ENCODE measurements at places on chromosomes 12 and 14.
A peak's percentile ranks its signal among the peaks of the same experiment; 100 is the strongest.

DNA sequence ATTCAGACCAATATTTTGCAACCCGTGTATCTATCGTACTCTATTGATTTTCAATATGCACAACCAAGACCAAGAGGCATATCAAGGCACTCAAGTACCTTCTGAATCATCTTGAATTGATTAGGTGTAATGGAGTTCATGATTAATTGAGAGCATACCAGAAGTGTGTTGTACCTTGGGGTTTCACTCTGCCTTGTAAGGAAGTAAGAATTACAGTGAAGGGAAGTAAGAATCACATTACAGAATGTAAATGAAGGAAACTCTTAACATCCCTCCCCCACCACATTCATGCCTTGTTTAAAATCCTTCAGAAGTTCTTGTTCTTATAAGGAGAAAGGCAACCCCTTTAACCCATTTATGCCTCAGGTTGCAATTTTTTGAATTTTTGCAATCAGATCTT is 5.4 kb upstream of the MGAT4C start:
- DNase-seq: no peak

- no peak for DNase-seq
Measured at GRCh38 chr12:55008944-55009585, 10.7 kb upstream of the NEUROD4 start.

- DNase-seq: no peak
Measured at GRCh38 chr12:127101076-127101475, 1165.9 kb upstream of the TMEM132C start.

GRCh38 chr12:132169376-132169775 is 25.1 kb downstream of the NOC4L start:
- DNase-seq: no peak

- DNase-seq: no peak
Measured at GRCh38 chr12:70364695-70365397, 1.2 kb upstream of the KCNMB4 start.

DNA sequence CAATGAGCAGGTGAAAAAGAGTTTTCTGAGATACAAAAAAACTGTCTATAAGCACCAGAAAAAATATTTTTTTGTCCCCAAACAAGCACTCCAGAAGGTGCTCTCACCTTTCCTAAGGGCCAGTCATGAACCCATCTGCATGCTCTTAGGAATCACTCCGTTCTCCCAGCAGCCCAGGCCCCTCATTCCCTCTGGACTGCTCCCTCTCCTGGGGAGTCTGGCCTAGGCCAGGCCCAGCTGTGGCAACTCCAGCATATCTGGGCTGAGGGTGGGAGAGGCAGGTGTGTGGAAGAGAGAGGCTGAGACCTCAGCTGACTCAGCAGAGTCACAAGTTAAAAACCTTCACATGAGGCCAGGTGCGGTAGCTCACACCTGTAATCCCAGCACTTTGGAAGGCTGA is 54.6 kb downstream of the TRAFD1 start:
- no peak for DNase-seq

GRCh38 chr14:20332431-20332787 is 670 bp downstream of the CCNB1IP1 start:
- no peak for DNase-seq

DNA sequence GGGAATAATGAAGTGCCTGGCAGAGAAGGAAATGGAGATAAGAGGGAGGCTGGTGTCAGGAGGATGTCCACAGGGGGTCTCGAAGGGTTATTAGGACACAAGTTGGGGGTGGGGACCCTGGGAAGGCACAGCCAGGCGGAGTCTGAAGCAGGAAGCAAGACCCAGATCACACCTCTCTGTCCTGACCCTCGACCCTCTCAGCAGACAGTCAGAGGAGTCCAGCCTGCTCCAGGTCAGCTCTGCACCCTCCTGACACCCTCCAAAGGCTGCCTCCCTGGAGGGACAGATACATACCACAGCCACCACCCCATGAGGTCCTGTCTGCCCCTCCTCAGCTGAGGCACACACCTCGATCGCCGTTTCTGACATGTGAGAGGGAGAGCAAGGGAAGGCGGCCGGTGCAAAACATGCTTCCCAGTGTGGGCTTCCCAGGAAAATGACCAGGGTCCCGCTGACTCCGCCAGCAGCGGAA is 9.0 kb downstream of the BCL11B start:
- DNase-seq: peak; percentile 14

- DNase-seq: no peak
Measured at GRCh38 chr14:81594012-81594411, 60.4 kb upstream of the SEL1L start.

DNA sequence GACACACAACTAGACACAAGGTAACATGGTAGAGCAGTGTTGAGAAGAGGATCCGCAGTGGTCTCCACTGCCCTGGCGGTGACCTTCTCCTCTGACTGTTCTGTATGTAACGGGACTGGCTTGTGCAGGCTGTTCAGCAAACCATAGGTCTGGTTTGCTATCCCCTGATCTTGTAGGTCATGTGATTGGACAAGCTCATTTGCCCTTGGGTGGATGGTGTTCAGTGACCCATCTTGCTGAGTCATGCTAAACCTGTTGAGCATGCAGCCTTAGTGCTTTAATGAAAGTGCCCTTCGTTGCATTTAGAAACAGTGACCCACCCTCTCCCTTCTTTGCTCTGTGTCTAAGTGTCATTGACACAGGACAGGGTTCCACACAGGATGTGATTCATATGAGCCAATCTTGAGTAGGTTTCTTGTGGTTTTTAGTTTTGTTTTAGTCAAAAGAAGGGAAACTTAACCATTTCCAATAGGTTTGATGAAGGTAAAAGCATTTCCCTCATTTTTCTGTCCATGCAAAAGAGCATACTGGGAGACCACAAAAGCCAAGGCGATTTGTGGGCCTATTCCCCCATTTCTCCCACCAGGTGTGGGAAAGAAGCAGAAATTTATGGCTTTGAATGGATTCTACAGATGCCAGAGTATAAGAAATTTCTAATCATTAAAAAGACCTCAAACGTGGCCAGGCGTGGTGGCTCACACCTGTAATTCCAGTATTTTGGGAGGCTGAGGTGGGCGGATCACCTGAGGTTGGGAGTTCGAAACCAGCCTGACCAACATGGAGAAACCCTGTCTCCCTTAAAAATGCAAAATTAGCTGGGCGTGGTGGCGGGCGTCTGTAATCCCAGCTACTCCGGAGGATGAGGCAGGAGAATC is 32.6 kb upstream of the HIF1A start:
- DNase-seq: peak; percentile 46

- no peak for DNase-seq
Measured at GRCh38 chr12:124188561-124189405, 106.1 kb upstream of the RFLNA start.

- no peak for DNase-seq
Measured at GRCh38 chr12:124910561-124911478, 3.6 kb downstream of the UBC start.

GRCh38 chr14:21534576-21534975 is 8.4 kb upstream of the SALL2 start:
- no peak for DNase-seq

DNA sequence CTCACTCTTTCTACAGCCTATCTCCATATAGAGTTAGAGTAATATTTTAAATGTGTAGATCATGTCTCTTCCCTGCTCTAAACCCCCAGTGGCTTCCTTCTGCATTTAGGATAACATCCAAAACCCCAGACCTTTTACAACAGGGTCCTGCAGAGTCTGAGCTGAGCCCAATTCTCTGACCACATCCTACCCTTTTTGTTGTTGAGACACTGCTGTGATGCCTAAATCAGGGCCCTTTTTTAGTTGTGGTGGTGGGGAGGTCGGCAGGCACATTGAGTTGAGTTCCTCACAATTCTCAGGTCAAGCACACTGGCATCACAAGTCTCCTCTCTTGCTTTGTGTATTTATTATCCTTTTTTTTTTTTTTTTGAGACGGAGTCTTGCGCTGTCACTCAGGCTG is 1.8 kb upstream of the DDX47 start:
- DNase-seq: no peak

- no peak for DNase-seq
Measured at GRCh38 chr12:64395739-64396138, 5.2 kb upstream of the C12orf56 start.

- DNase-seq: no peak
Measured at GRCh38 chr12:50507474-50507838, 2.7 kb downstream of the DIP2B start.

GRCh38 chr14:31419967-31420318 is 407 bp downstream of the HEATR5A start:
- DNase-seq: peak; percentile 3

DNA sequence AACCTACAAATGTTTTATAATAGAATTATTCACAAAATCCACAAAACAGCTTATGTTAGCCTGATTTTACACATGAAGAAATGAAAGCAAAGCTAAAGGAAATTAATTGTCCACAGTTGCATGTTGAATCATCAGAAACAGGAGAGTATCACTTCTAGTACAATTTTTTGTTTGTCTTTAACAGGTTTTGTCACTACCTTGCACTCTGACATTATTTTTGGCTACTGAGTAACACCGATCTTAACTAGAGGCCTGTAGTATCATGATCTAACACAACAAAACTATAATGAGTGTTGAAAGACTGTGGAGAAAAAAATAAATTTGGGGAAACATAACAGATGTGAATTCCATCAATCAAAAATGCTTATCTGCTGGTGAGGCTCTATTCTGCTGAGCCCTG is 60.1 kb downstream of the TAOK3 start:
- DNase-seq: no peak

DNA sequence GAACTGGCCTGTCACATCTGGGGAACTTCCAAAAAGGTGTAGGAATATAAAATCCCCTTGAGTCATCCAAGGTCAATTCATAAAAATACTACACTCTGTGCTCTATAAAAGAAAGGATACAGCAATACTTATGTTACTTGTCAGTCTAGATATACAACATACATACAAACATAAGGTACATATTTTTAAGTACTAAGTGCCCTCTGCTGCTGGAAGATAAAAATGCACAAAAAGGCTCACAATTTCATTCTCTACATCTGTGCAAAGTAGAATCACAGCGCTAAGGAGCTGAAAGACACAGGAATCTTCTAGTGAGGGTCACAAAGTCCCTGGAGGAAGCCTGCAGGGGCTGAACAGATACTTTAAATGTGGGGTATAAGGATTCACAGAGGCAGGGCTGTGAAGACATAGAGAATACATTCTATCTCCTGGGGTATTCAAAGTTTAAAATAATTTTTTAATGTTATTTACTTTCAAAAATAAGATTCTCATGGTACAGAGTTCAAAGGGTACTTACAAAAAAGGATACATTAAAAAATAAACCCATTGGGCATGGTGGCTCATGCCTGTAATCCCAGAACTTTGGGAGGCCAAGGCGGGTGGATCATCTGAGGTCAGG is 10.2 kb upstream of the GOLGA5 start:
- peak; percentile 38 for DNase-seq

GRCh38 chr14:85122690-85123089 is 407.3 kb upstream of the FLRT2 start:
- no peak for DNase-seq

- no peak for DNase-seq
Measured at GRCh38 chr12:27511031-27511722, 12.8 kb upstream of the PPFIBP1 start.

DNA sequence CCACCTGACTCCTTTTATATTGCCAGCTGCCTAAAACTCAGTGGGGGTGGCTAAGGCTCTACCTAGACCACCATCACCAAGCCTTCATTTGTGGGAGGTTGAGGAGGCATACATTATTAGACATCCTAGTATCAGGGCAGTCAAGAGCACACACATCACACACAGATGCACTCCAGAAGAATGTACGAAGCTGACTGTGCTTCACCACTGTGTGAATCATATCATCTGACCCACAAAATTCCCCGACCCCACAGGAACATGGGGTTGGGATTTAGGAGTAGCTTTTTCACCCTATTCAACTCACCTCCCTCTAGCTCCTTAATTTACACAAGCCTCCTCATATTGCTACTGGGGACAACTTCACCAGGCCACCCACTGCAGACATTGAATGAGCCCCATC is 64.8 kb upstream of the BDKRB2 start:
- DNase-seq: no peak

- DNase-seq: no peak
Measured at GRCh38 chr14:100340423-100340813, 17.3 kb downstream of the SLC25A47 start.

- no peak for DNase-seq
Measured at GRCh38 chr14:53002576-53002975, 51.7 kb upstream of the FERMT2 start.

DNA sequence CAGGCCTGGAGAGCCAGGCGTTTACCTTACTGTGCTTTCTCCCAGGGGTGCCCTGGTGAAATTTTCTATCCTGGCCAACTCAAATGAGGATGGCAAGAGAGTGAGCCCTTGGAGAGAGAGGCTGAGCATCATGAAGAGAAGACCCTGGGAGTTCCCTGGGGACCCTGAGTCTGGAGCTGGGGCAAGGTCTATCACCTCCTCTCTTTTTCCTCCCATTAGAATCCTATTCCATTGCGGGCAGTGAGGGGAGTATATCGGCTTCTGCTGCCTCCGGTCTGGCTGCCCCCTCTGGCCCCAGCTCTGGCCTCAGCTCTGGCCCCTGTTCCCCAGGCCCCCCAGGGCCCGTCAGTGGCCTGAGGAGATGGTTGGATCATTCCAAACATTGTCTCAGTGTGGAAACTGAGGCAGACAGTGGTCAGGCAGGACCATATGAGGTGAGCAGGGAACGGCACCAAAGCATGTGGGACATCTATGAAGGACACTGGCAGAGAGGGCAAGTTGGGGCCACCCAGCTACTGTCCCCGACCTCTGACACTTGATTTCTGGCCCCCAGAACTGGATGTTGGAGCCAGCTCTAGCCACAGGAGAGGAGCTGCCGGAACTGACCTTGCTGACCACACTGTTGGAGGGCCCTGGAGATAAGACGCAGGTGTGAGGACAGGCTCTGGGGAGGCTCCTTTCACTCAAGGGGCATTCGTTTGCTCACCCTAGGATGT is 1.6 kb downstream of the ARHGEF25 start:
- no peak for DNase-seq

DNA sequence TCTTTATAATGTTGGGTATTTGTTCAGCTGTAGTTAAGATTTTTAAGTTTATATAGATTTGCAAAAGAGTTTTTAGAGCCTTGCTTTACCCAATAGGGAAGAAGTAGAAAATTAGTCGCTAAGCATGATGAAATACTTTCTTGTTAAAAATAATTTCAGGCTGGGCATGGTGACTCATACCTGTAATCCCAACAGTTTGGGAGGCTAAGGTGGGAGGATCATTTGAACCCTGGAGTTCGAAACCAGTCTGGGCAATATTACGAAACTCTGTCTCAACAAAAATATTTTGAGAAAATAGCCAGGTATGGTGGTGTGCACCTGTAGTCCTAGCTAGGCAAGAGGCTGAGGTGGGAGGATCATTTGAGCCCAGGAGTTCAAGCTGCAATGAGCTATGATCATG is 18.7 kb upstream of the SCFD1 start:
- DNase-seq: no peak

GRCh38 chr12:47097276-47097896 is 17.6 kb upstream of the AMIGO2 start:
- no peak for DNase-seq

GRCh38 chr12:116667752-116668151 is 70.1 kb downstream of the SPRING1 start:
- DNase-seq: no peak

- DNase-seq: no peak
Measured at GRCh38 chr12:93043877-93044209, 114.7 kb upstream of the EEA1 start.

All from effector memory CD8-positive, alpha-beta T cell (primary cell).